ENCODE measurements at places on chromosomes 5 and 9.

GRCh38 chr5:83321483-83322055 is 150.0 kb upstream of the VCAN start:
- no peak for DNase-seq

DNA sequence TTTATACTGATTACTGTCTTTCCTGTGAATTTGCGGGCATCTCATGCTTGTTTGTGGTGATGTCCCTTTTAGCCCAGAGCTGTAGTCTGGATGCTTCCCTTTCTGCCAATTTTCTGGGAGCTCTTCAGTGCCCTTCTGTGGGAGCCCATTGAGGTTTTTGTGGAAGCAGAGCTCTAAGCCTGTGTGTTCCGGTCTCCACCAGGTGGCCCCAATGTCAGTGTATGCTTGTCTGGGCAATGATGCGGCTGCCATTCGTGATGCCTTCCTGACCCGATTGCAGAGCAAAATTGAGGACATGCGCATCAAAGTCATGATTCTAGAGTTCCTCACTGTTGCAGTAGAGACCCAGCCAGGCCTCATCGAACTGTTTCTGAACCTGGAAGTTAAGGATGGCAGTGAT is 35.1 kb downstream of the SH3GLB2 start:
- no peak for DNase-seq

DNA sequence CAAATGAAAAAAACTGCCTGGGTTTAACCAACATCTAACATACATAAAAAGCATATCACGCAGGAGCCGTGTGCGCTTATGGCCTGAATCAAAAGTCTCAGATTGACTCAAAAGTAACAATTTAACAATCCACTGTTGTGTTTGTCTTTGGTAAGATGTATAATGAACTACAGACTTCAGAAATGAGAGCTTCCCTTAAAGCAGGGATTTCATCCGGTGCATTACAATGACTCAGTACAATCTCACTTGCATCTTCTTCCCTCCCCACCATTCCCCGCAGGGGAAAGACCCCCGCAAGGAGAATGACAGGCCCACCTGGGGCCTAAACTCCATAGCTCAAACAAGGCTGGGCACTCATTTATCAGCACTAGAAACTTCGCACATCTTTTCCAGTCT is 1.4 kb downstream of the ZFR start:
- no peak for DNase-seq

GRCh38 chr9:84838879-84839278 is 169.3 kb downstream of the NTRK2 start:
- no peak for DNase-seq

DNA sequence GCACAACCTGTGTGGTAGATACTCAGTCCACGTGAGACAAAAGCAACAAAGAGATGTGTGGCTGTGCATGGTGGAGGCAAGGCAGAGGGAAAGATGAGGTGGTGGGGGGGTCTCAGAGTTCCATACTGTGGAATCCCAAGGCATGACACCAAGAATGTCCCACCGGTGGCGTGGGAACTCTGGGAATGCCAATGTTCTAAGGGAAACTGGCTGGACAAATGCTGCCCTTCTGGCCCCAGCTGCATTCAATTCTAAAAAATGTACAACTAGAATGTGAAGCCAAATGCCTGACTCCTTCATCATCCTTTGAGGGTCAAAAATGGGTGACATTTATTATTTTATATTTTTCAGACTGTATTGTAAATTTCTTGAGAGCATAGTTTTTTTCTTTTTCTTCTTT is 58.2 kb upstream of the EQTN start:
- DNase-seq: no peak

GRCh38 chr9:131056781-131057506 is 39.4 kb upstream of the AIF1L start:
- no peak for DNase-seq

- no peak for DNase-seq
These were observed 30.4 kb upstream of the DMRT1 start for GRCh38 chr9:811106-811531.

DNA sequence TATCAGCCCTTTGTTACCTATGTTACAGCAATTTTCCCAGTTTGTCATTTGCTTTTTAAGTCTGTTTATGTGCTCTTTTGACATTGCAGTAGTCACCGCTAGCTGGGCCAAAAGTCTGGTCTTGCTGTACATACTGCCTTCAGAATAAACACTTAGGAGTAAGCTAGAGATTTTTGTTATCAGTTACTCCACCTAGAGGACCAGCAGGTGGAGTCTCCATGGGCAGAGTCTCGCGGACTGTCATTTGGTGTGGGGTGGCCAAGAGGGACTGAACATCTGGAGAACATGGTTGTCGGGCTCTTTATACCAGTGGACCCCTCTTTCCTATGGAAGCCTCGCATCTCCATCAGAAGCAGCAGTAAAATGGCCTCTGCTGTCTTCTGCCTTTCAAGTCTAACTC is 10.8 kb upstream of the MGAT1 start:
- DNase-seq: no peak

GRCh38 chr9:124258607-124259157 is 933 bp downstream of the NEK6 start:
- DNase-seq: no peak

DNA sequence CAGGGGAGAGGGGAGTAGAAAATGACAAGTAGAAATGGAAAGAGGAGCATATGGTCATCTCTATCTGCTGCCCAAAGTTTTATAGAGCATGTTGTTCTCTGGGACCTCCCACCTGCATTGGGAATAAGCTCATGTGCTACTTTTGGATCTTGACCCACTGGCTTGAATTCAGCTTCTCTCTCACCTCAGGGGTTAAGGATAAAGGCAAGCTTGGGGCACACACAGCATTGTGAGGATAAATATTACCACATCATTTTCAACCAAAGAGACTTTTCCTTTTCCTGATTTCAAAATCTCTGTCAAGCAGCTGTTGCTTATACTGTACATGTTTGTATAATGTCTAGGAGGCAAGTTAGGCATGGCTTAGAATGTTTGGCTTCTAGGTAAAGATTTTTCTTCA is 16.6 kb downstream of the ATP10B start:
- DNase-seq: no peak

DNA sequence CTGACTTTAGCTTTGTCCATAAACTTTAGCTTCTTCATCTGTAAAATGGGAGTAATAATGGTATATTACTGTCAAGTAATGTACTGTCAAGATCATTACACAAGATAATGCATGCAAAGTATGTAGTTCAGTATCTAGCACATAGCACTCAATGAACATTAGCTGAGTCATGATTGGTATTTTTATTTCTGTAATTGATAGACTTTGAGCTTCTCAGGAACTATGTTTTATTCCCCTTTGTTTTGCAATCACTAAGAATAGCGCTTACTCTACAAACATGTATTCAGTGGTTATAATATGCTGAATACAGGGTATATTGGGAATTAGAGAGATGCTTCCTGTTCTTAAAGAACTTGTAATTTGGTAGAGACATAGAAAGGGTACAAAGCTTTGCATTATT is 142.3 kb upstream of the KLF9 start:
- no peak for DNase-seq

DNA sequence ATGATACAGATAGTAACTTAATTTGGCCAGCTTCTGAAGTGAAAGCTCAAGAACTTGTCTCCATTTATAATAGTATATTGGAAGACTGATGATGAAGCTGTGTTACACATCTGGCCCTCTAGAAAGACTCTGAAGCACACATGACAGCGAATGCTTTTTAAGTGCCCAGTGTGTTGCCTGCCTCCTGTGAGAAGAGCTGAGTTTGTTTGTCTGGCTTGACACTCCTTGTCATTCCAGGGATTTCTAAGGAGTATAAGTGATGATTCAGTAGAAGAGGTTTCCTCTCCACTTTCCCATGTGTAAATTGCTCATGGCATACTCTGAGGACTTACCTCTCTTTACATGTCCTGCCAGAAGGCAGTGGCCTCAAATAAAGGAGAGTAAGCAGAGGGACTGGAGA is 30.4 kb upstream of the LRRTM2 start:
- DNase-seq: no peak

DNA sequence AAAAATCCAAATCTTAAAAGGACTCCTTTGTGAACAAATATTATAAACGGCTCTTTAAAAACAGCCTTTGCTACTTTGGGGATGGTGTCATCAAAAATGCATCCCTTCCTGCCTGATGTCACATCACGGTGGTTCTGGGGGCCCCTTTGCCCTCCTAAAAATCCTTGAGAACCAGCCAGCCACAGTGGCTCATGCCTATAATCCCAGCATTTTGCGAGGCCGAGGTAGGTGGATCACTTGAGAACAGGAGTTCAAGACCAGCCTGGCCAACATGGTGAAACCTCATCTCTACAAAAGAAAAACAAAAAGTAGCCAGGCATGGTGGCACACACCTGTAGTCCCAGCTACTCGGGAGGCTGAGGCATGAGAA is 43.9 kb downstream of the FNBP1 start:
- DNase-seq: no peak

DNA sequence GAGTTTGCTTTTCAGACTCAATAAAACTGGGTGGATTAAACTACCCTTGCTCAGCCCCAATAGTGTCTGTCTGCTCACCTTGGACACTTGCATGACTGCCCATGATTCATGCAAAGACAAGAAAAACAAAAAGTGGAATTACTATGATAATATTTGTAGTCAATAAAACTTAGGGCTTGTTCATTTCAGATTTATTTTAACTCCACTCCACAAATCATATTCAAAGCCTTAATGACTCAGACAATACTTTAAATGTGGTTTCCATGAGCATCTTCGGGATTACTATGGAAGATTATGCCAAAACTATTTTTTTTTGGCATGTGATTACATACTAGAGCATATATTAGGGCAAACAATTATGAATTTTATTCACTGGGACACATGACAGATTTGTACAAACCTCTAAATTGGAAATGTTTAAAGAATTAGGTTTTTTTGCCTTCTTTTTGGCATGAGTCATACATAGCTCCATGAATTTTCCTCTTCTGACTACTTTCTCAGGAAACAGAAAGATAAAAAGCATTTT is 468.9 kb downstream of the ACTL7B start:
- DNase-seq: peak; percentile 90

GRCh38 chr5:139749242-139749641 is 46.4 kb upstream of the PSD2 start:
- no peak for DNase-seq

- no peak for DNase-seq
These were observed 578.6 kb downstream of the RAB3C start for GRCh38 chr5:59161221-59162105.

DNA sequence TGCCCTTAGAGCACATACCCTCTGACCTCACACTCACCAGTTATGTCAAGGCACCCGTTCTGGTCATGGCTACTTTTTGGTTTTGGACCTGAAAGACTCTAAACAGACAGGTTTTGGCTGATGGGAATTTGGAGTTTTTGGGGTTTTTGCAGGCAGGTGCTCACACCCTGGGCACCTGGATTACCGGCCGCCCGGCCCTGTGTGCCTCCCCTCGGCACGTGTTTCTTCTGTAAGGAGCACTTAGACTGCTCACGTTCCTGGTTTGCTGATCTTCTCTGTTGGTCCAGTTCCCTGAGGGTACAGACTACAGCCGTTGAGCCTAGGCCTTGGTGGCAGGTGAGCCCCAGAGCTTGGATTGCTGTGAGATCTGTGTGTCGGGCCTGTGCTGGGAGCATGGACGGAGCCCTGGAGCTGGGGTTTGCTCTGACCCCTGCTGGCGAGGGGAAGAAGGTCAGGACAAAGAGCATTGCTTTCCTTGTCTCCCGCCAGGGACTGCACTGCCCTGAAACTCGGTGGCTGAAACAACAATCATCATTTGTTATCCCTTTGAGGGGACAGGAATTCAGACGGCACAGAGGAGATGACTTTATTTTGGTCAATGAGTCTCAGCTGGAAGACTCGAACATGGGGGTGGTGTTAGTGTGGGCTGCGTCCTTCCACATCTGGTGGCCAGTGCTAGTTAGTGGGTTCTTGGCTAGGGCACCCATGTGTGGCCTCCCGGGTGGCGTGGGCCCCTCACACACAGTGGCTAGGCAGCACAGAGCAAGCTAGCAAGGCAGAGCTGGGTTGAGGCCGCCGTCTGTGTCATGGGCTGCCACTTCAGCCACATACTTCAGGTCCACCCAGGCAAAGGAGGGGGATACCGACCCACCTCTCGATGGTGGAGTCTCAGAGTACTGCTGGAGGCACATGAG is 76.4 kb downstream of the EHMT1 start:
- no peak for DNase-seq

GRCh38 chr9:9099646-9100045 is 1300.1 kb upstream of the DMAC1 start:
- DNase-seq: no peak

GRCh38 chr9:84862810-84863287 is 193.3 kb downstream of the NTRK2 start:
- DNase-seq: peak; percentile 36

Data from stromal cell of bone marrow (primary cell).